ENCODE measurements at places on chromosomes 5 and 9. TPM values are rescaled to one million over a fixed set of nuclear protein-coding genes. Genes with fewer than 3 reads are reported as not detected.

Gene MARVELD2
- total RNA-seq: not detected

Gene PCDHA3
- not detected for total RNA-seq

Gene BNC2
- total RNA-seq: 1.0 TPM

Gene RELL2
- total RNA-seq: 14.3 TPM

Gene PCDHGA4
- 0.11 TPM for total RNA-seq

Gene PLK2
- 7.4 TPM for total RNA-seq

DNA sequence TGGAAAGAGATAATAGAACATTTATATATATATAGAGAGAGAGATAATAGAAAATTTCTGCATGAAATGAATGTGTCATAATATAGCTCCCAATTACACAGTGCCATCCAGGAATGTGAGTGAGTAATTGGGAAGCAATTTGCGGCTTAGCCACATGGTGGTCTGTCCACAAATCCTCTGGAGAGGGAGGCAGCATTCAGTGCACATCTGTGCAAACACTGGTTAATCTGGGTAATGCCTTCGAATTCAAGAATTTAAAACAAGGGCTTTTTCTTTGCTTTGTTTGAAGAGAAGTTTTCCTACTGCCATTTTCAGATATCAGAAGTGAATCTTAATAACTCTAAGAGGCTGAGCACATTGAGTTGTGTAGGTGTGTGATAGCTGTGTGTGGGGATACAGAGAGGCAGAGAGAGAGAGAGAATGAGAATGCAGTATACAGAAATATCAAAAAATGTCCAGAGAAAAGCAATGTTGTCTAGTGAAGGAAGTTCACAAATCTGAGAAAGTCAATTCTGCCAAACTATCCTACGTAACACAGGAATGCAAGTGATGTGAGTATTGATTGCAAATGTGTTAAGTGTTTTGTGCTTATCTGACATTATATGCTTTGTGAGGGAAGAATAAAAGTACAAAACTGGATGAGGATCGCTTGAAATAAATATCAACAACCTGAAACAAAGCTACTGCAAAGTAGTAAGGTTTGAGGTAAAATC lies 134.6 kb downstream of the EDIL3 start:
- no peak overlapping the region for H3K27ac ChIP-seq
- no peaks in the 10 kb centered on the region for H3K36me3 ChIP-seq
- H3K27me3 ChIP-seq: no peaks in the 10 kb centered on the region
- H3K4me1 ChIP-seq: no peaks in the 10 kb centered on the region

GRCh38 chr5:150448334-150448733 lies 1.2 kb downstream of the RPS14 start:
- peak overlapping the region; percentile 100 for H3K27ac ChIP-seq
- H3K36me3 ChIP-seq: peaks cover 37% of the 10 kb centered on the region
- no peaks in the 10 kb centered on the region for H3K27me3 ChIP-seq
- no peak for DNase-seq

GRCh38 chr5:129689045-129689444 lies 58.8 kb upstream of the MINAR2 start:
- H3K27ac ChIP-seq: no peak overlapping the region

GRCh38 chr5:157476702-157477408 lies 16.8 kb downstream of the NIPAL4 start:
- H3K27ac ChIP-seq: no peak overlapping the region
- H3K4me3 ChIP-seq: no peak overlapping the region
- H3K27me3 ChIP-seq: no peaks in the 10 kb centered on the region

DNA sequence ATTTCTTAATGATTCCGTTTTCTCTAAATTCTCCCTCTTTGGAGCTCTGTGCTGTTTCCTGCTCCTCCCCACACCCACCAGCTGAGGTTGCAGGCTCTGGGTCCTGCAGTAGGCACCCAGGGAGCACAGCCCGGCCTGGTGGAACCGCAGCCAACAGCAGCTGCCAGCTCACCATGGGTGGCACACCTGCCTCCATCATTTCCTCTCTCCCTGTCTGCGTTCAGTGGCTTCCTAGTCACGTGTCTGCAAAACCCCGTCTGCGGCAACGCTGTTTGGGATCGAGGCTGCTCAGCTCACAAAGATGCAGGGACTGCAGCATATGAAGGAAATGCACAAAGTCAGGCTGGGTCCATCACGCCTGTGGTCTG lies 367.8 kb downstream of the IRX2 start:
- no peaks in the 10 kb centered on the region for H3K27me3 ChIP-seq
- H3K36me3 ChIP-seq: no peaks in the 10 kb centered on the region
- no peaks in the 10 kb centered on the region for H3K4me1 ChIP-seq
- no peak overlapping the region for H3K27ac ChIP-seq
- H3K4me3 ChIP-seq: no peak overlapping the region

DNA sequence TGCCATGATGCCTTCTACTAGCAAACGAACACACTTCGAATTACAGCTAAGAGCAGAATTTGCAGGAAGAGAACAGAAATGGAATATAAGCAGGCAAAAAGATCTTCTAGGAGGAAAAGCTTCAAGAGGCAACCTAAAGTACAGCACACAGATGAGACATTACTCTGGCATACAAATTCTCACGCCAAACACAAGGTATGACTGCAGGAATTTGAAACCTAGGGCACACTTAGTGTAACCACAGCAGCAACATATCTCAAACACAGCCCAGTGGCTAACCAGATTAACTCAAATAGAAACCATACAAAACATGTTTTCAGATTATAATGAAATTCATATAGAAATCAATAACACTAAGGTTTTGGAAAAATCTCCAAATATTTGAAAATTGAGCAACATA lies 481.0 kb upstream of the RGMB start:
- H3K27ac ChIP-seq: no peak overlapping the region
- H3K36me3 ChIP-seq: no peaks in the 10 kb centered on the region
- H3K4me1 ChIP-seq: no peaks in the 10 kb centered on the region
- no peaks in the 10 kb centered on the region for H3K27me3 ChIP-seq
- no peak for DNase-seq

DNA sequence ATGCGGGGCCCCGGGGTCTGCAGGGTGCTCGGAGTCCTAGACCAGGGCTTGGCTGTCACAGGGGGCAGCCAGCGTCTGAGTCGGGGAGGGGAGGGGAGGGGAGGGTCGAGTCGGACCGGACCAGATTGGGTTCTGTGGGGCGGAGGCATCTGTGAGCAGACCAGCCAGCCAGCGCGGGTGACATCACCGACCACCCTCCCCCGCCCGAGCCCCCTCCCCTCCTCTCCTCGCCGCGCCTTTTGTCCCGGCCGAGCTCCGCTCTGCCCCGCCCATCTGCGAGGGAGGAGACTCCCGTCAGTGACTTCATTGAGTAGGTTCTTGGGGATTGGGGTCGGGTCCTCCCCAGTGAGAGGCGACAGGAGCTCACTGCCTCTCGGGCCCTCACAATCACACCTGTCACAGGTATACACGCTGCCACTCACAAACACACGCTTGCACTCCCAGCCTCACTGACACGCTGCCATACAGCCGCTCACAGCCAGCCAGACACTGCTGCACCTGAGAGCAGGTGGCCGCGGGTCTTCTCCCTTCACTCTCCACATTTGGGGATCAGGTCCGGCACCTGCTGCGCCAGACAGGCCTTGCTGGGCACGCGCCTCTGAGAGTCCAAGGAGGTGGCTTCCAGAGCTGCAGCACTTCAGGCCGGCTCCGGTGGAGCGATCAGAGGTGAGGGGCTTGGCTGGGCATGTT lies 546 bp downstream of the DNAJB5 start:
- no peaks in the 10 kb centered on the region for H3K27me3 ChIP-seq
- peak overlapping the region; percentile 77 for H3K4me3 ChIP-seq
- peak overlapping the region; percentile 77 for H3K27ac ChIP-seq
- DNase-seq: no peak

DNA sequence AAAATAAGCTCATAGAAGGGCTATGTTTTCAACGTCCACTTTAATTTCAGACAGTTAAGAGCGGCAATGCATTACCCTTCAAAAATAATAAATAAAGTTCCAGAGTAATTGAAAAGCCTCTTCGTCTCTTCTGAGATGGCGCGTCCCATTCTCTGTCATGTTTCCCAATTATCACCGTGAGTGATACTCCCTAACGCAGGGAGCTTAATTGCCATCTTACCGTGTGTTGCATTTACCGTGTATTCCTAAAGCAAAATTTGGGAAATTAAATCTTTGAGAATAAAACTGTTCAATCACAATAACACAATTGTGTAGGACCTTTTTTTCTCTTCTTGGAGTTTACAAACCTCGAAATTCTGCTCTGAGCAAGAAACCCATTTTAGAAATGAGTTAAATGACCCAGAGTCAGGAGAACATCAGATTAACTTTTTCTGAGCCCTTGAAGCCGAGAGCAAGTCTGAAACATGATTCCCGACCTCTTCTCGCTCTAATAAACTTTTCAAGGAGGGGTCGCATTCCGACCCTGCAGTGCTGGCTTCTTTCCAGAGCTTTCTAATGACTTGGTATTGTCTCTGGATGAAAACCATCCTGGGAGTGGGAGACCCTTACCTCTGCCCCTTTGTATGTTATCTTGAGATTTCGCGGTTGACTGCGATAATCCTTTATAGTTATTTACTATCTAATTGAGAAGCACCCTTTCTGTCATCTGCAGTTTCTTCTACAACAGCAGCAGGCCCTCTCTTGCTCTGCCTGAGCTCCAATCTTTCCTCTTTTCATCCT lies 251.5 kb downstream of the FSTL4 start:
- H3K27ac ChIP-seq: no peak overlapping the region
- H3K36me3 ChIP-seq: no peaks in the 10 kb centered on the region
- no peaks in the 10 kb centered on the region for H3K4me1 ChIP-seq
- no peak for DNase-seq

DNA sequence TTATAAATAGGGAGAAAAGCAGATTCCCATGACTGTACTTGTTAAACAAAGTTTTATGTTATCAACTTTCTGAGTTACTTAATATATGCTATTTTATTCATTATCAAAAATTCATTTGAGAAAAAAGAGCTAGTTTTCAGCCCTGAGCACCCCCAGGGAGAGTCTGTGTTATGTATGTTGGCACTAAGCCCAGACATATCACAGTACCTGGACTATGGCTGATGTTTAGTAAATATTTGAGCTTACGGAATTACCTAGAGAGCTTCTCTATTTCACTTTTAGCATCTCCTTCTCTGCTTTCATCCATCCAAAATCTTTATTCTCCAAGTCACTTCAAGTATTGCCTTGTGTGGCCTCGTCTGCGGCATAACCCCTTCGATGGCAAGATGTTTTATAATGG lies 225.9 kb upstream of the PCSK5 start:
- no peak overlapping the region for H3K27ac ChIP-seq
- H3K4me3 ChIP-seq: no peak overlapping the region
- no peaks in the 10 kb centered on the region for H3K36me3 ChIP-seq
- H3K4me1 ChIP-seq: no peaks in the 10 kb centered on the region
